ENCODE measurements at places on chromosomes 5 and 9.

- no peak for DNase-seq
These were observed 66.1 kb downstream of the PTPDC1 start for GRCh38 chr9:94150279-94150828.

DNA sequence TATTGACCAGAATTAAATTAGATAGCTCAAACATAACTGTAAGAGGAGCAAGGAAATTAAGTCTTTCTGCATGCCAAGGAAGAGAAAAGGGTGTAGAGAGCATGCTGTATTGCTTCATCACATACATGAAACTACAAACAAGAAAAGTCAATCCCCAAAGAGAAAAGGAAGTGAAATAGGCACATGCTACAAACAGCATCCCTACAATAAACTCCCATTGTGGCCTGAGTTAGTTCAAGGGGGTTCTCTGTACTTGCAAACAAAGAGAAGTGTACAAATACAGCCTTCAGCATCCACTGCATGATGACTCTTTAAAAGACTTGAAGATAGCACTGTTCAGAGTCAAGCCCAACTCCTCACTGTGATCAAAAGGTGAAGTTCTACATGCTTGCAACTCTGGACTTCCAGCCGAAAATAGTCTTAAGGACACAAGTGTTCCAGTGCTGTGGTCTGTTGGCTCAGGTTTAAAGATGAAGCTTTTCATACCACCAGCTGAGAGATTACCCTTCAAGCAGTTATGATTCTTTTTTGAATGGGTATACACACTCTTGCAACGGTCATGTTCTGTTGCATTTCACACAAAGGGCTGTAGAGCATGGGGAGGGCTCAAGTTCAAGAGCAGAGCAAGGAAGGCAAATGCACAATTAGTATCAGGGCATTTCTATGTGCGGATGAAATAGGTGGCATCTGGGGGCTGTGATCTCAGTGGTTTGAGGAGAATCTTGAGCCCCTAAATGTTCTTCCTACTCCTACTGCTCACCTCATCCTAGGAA, 534.5 kb downstream of the EBF1 start:
- no peak for DNase-seq

DNA sequence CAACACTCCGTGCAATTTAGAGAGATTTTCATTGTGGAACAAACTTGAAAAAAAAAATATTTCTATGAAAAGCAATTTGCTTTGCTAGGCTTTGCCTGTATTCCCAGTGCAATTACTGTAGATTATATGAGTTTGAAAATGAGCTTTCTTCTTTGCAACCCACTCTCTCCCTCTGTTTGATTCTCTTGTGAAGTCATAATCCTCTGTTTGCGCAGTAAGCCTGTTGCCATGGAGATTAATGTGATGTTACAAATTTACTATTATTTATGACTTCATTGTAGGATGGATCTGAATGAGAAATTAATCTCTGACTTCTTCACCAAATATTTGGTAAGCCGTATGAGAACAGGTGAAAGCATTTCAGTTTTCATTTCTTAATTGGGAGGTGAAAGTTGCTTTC, 320.3 kb downstream of the SPATA31D1 start:
- no peak for DNase-seq

DNA sequence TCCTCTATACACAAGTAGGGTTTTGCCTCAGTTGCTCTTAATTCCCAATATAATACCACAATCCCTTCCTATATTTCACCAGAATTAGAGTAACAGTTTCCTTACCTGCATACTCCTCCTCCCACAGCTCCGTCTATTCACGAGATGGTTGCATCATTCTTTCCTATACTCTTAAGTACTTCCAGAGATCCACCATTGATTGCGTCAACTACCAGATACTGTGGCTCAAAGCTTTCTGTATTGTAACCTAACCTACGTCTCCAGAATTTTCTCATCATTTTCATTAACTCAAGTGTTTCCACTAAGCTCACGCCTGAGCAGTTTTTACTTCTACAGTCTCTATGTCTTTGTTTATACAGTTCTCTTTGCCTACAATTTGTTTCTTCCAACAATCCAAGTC, 31.2 kb upstream of the MINAR2 start:
- no peak for DNase-seq

DNA sequence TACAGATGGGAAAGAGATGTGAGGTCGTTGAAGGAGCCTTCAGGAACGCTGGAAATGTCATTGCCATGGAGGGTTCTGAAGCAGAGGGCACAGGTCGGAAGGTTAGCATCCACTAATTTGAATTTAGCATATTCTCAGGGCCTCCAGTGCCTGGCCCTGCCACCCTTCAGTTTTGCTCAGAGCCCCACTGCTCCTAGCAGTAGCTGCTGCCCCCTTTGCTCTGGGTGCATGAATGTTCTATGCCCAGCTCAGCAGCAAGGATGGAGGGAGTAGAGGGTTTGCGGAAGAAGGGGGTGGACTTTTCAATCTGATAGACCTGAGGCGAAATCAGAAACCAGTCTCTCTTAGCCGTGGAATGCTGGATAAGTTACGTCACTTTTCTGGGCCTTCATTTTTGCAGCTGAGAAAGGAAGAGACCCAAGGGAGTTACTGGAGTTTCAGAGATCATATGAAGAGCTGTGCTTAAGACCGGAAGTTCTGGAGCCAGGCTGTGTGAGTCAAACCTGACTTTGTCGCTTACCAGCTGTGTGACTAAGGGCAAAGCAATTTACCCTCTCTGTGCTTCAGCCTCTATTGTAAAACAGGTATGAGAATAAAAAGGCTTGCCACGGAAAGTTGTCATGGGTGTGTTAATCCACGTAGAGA, 133.2 kb upstream of the PANK3 start:
- DNase-seq: no peak

DNA sequence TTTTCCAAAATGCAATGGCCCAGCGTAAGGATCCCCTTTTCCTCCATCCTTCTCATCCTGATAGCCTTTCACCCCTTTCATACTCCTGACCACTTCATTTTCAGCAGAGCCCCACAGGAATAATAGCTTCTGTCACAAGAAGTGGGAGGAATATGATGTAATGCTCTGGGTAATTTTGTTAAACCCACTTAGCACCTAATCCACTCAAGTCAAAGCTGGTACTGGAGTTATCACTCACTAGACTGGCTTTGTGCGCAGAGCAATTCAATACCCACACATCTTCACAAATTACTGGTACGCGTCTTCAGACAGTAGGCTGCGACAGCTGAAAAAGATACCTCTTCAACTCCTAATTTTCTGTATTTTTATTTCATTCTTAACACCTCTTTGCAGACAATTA, 2232.8 kb upstream of the WWC1 start:
- no peak for DNase-seq

GRCh38 chr5:37730896-37731455, 108.9 kb downstream of the GDNF start:
- no peak for DNase-seq

Measured in WTC11 (cell line).